ENCODE measurements at places on chromosomes 11 and 22. TPM values are rescaled to one million over a fixed set of nuclear protein-coding genes. Genes with fewer than 3 reads are reported as not detected.
A peak's percentile ranks its signal among the peaks of the same experiment; 100 is the strongest.

GRCh38 chr11:17777086-17777737 is 42.6 kb downstream of the KCNC1 start:
- DNase-seq = no peak

MMP13 gene
- total RNA-seq = not detected

GRCh38 chr11:83092488-83093384 is 21.0 kb upstream of the RAB30 start:
- no peak for DNase-seq

DAGLA gene
- 4.1 TPM for total RNA-seq

DNA sequence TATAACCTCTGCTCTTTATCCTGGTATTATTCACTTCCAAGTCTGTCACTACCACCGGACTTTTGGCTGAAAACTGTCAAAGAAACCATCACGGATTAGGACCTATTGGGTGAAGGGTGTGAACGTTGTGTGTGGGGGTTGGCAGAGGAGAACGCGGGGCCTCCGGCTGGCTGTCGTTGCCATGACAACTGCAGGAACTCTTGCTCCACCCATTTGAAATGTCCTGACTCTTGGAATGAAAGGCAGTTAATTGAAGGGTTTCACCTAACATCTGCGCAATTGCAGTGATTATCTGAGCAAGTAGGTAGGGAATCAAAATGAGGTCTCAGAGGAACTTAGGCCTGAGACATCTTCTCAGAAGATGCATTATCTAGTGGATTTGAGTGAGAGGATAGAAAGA is 60.9 kb upstream of the CLMP start:
- DNase-seq = no peak

CCND1 gene
- 150 TPM for total RNA-seq

P4HA3 gene
- total RNA-seq = 0.31 TPM

ABCC8 gene
- 0.99 TPM for total RNA-seq

DNA sequence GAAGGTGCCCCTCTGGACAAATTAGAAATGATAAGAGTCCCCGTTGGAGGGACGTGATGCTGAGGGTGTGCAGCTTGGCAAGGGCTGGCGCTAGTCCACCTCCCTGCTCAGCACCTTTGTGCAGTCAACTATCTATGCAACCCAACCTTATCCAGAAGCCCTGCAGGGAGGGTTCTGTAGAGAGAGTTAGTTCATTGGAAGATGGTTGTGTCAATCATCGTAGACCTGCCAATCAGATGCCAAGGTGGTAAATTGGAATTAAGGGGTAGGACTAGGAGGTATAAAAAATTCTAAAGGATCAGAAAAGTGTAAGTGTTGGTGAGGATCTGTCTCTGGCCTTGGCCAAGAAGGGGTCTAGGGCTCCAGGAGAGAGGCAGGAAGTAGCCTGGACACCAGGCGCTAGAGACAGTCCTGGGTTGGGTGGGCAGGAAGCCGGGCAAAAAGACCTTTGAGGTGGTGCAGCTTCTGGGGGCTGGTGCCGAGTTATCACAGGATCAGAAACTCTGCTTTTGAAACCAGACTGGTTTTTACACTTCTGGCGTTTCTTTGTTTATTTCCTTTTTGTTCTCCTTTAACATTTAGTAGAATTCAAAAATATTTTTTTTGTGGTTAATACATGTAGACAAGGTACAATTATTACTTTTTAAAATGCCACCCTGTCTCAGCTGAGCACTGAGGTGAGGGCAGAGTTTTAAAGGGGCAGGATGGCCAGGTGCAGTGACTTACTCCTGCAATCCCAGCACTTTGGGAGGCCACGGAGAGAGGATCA is 1.6 kb downstream of the C1QTNF6 start:
- peak; percentile 14 for DNase-seq

GRCh38 chr22:35590634-35591295 is 26.4 kb downstream of the MB start:
- DNase-seq = no peak

DNA sequence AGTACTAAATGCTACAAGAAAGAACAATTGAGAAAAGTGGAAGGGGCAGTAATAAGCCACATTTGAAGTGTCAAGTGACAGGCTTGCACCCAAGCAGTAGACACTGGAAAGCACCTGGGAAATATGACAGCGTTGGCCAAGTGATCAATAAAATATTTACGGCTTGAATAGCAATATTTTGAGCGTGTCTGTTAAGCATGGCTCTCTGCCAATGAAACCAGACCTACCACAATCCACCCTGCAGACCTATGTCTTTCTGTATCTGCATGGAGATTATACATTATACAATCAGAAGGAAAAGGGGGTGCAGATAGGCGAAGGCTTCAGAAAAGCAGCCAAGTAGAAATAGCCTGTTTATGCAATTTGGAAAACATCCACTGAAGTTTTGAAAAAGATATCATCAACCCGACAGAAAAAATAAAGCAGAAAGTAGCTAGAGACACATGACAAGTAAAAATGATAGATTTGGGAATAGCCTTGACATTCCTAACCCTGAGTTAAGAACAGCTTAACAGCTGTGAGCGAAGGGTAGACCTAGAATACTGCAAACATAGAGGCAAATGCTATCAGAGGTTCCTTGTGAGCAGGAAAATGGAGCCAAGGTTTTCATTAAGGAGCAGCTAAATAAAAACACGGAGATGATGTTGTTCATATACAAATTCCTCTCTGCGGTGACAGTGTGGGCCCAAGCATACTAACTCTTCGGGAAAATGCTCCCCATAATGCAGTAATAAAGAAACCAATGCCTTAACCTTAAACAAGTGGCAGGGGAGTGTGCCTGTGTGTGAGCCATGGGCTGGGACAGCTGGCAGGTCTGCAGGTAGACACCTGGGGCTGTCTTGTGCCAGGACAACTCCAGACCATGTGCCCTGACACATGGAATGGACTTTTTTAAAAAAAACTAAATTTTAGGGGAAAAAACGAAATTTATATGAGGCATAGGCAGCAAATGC is 71.3 kb downstream of the ETS1 start:
- no peak for DNase-seq

TNNI2 gene
- 0.35 TPM for total RNA-seq

DNA sequence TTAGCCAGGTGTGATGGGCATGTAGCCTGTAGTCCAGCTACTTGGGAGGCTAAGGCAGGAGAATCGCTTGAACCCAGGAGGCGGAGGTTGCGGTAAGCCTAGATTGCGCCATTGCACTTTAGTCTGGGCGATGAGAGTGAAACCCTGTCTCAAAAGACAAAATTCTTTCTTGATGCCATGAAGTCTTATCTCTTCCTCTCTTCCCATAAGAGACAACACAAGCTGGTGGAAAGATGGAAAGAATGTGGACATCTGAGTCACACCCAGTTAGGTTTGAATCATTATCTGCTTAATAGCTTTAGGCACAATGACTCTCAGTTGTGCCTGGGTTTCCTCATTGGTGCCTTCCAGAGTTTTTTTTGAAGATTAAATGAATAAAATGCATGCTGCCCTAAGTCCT is 35.3 kb downstream of the KREMEN1 start:
- DNase-seq = no peak

DNA sequence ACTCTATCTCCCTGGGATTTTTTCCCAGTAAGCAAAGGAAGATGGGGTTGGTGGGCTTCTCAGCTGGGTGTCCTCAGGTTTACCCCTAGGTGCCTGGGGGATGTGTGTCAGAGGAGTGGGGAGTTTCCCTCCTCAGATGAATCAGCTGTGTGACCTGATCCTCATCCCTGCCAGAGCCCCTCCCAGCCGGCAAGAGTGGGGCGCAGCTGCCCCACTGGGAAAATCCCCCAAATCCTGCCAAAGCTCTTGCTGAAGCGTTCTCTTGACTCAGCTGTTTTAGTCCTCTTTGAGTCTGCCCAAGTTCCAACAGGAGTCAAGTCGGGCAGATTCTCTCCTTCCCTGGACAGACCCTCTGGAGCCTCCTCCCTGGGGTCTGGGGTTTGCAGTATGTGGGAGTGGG is 6.0 kb downstream of the C11orf68 start:
- DNase-seq = no peak

SUSD2 gene
- total RNA-seq = 7.7 TPM

GRCh38 chr11:1597331-1597993 is 632 bp downstream of the KRTAP5-2 start:
- DNase-seq = no peak

FREY1 gene
- 0.47 TPM for total RNA-seq

- no peak for DNase-seq
Measured at GRCh38 chr22:31681349-31682345, 19.6 kb upstream of the PISD start.

DNA sequence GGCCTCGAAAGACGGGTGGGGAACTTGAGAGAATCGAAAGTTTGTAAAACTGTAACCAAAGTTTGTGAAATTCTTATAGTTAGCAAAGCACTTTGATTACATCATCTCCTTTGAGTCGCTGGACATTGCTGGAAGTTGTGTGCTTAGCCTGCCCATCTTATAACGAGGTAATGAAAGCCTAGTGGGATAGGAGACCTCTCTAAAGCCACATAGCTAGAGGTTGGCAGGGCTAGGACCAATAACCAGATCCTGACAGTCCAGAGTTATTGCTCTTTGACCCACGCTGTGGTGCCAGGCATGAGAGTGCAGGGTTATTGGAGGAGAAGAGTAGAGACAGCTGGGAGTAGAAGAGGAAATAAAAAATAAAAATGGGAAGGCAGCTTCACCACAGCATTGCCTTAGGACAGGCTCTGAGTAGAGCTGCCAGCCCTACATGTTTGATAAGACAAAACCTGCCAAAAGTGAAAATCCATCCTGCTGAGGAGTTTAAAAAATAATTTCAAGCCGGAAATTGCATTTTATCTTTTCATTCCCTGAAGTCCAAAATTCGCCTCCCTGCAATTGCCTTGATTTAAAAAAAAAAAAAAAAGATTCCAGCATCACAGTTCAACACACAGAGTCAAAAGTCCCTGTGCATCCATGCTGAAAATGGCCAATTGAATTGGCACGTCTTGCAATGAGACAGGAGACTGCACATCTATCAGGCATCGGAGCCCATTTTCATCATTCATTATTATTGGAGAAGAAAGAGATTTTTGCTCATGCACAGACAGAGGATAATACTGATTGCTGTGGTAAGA is 225.5 kb upstream of the POU2AF2 start:
- no peak for DNase-seq

DNA sequence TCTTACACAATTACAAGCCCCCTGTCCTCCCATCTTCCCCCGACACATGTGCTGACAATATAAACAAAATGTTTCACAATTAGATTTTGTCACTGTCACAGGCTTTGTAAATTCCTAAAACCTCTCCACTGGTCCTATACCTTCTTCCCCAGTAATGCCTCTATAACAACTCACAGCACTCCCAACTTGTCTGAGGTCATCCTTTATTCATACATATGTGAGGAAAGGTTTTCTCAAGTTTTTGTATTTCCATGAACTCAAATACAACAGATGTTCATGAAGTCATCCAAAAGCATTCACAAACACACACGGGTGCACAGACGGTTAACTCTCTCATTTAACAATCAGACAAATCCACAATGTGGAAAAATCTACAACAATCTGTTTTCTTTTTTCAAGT is 1.9 kb downstream of the OR52H1 start:
- no peak for DNase-seq

DNA sequence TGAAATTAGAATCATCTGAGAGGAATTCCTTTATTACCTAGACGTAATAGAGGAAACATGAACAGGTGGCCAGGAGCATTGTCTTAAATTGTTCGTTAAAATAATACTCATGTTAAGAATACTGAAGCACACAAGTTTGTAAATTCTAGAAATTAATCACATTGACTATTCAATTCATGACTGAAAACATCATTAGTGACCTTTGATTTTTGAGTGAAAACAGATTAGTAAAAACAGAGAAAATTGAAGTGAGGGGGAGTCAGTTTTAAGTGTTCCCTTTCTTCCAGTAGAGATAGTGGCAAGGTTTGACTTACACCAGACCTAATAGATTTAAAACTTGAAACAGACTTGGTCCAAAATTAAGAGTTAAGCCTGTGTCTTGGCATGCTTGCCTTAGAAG is 1.4 kb downstream of the ZFP91 start:
- DNase-seq = no peak

- DNase-seq = peak; percentile 63
Measured at GRCh38 chr11:911031-911889, 650 bp upstream of the CHID1 start.

LRRC74B gene
- total RNA-seq = not detected

- no peak for DNase-seq
Measured at GRCh38 chr11:7909585-7910285, 21.3 kb downstream of the OR10A6 start.

GRCh38 chr22:37931893-37932389 is 21.5 kb downstream of the C22orf23 start:
- DNase-seq = no peak
